ENCODE measurements at places on chromosomes 12 and 14.

GRCh38 chr14:63551332-63551731 lies 8.2 kb upstream of the PPP2R5E start:
- no peak for DNase-seq

DNA sequence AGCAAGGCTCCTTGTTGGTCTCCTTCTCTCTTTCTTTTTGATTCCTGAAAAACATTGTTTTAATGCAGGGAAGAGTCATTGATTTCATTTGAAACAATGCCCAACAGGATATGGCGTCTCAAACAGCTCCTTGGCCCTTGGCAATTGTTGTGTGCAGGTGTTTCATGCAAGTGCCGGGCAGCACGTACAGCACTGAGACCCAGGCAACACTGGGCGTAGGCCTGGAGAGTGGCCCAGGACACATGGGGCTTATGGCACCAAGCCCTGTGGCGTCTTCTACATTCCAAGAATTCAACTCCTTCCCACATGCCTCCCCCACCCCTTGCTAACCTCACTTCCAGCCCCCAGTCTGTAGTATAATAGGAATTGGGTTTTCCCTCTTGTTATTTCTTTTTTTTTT lies 230.4 kb downstream of the SPTSSA start:
- DNase-seq: no peak

- no peak for DNase-seq
These were observed 2.9 kb upstream of the OTX2 start for GRCh38 chr14:56813143-56813551.

- DNase-seq: no peak
These were observed 706 bp upstream of the DIO2 start for GRCh38 chr14:80212023-80212397.

DNA sequence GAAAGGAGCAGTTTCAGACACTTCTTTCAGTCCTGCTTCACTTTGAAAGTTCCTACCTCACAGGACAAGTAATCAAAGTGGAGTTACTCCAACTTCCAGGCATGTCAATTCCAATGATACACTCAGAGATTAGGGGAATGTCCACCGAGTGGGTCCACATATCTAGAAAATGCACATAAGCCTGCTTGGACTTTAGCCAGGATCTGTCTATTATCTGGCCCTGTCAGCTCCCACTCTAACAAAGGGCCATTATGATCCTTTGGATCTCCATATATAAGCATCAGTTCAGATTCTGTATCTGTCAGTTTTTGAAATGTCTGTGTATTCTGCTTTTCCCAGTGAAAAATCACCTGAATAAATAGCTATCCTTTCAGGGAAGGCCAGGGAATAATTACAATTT lies 112.9 kb upstream of the ATXN7L3B start:
- DNase-seq: no peak

GRCh38 chr12:91140026-91140931 lies 29.0 kb upstream of the LUM start:
- no peak for DNase-seq

GRCh38 chr14:65054471-65055085 lies 47.7 kb downstream of the MAX start:
- DNase-seq: no peak

GRCh38 chr12:46926526-46926925 lies 100.7 kb upstream of the SLC38A4 start:
- DNase-seq: no peak

DNA sequence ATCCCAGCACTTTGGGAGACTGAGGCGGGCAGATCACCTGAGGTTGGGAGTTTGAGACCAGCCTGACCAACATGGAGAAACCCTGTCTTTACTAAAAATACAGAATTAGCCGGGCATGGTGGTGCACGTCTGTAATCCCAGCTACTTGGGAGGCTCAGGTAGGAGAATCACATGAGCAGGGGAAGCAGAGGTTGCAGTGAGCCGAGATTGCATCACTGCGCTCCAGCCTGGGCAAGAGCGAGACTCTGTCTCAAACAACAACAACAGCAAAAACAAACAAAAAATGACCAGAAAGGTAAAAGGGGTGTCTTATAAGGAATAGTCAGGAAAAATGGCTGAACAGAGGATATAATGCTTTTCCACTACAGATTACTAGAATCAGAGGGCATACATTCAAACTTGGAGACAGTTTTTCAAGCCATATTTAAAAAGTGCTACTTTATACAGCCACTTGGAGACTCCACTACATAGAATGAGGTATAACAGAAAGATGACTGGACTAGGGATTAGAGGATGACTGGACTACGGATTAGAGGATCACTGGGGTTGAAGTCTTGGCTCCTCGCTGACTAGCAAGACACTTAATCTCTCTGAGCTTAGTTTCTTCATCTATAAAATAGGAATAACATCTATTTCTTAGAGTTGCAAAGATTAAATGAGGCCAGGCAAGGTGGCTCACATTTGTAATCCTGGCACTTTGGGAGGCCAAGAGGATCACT lies 4.9 kb upstream of the CS start:
- no peak for DNase-seq

DNA sequence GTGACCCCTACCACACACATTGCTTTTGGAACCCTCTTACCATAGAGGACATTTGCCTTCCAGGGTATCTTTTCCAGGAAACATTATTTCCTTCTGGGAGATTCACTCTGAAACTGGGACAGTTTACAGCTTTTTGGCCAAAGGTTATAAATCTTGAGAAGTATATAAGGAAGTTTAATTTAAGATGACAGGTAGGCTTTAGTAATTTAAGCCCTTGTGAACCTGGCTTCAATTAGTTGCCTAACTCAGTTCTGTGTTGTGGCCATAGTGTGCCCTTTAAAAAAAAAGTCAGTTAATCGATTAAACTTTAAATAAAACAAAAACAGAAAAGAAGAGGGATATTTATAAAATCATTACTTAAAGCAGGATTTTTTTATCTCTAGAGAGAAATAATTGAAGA lies 142.9 kb downstream of the NAV3 start:
- DNase-seq: no peak

DNA sequence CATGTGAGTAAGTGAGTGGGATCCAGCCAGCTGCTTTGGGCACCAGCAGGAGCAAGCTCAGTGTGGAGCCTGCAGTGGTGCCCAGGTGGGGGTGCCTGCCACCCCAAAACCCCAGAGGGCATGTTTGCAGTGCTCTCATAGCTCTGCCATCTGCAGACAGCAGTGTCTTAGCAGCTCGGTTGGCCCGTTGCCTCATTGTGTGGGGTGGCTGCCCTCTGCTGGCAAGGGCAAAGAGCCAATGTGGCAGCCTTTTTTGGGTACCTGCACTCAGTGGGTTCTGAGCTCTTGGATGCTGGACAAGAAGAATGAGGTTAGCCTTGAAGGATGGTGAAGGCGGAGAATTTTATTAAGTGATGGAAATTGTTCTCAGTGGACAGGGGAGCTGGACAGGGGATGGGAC lies 52.3 kb downstream of the NEUROD4 start:
- DNase-seq: peak; percentile 81

- no peak for DNase-seq
These were observed 5.8 kb upstream of the NTN4 start for GRCh38 chr12:95796225-95796981.

- DNase-seq: no peak
These were observed 25.0 kb upstream of the POLR3B start for GRCh38 chr12:106332536-106332935.

DNA sequence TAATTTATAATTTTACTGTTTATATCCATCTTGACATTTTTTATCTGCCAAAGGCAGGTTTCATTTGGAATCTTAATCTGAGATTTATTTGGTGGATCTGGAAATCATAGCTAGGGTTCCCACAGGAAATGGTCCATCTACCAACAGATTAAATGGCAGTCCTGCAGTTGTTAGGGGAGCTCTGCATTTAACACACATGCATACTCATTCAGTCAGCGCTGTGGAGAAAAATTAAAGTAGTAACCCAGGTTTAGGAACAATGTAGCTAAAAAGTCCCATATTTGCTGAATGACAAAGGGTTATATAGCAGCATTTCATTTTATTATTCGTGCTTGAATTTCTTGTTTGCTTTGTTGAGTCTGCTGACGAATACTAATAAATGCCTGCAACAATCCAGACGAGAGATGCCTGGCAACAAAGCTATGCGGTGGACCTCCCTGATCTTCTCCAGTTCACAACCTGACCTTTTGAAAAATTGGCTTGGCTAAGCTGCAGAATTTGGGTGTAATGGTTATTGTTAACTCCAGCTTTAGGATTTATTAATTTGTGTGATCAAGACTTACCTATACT lies 59.8 kb downstream of the MIPOL1 start:
- no peak for DNase-seq

GRCh38 chr12:93166541-93167307 lies 211.0 kb upstream of the NUDT4 start:
- no peak for DNase-seq

DNA sequence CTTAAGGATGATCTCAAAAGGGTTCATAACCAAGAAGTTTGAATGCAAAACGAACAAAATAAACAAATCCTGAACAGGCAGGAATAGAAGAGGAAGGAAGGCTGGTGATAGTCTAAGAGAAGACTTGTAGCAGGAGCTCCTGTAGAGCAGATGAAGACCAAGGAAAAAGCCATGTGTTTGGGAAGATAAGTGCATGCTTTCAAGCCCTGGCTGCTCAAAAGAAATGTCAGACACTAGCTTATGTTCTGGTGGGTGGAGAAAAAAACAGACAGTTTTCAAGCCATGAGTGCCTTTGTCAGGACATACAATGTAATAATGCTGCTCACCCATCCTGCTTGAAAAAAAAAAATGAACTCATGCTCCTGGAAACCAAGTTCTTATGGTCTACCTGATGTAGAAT lies 27.4 kb downstream of the TAOK3 start:
- DNase-seq: no peak

DNA sequence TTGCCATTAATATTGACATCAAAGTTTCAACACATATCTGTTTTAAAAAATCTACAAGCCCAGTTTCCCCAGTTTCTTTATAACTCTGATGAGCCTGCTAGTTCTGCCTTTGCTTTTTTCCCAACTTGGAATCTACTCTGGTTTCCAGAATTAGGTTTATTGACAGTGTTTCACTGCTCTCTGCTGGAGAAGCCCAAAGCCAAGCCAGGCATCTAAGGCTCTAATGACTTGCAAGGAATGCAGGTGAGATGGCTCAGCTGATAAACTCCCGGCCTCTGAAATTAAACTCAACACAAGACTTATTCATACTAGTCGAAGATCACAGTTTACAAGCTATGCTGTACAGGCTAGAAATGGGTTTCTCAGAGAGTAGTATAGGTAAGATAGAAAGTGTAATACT lies 54.3 kb downstream of the HMGA2 start:
- no peak for DNase-seq

DNA sequence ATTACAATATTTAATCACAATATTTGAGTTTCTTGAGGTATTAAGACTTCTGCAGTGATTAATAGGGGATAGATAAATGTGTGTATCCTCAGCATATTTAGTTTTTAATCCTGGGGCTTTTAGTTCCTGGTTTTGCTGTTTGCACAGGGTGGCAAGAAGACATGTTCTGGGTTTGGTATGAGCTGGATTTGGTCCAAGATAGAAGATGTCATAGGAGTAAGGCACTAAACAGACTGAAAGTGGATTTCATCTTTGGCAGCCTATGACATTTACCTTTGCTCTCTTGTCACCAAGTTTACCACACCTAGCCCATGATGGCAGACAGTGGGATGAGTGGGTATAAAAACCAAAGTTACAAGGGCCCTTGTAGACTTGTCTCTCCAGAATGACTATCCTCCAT lies 168.2 kb downstream of the LRRK2 start:
- no peak for DNase-seq

DNA sequence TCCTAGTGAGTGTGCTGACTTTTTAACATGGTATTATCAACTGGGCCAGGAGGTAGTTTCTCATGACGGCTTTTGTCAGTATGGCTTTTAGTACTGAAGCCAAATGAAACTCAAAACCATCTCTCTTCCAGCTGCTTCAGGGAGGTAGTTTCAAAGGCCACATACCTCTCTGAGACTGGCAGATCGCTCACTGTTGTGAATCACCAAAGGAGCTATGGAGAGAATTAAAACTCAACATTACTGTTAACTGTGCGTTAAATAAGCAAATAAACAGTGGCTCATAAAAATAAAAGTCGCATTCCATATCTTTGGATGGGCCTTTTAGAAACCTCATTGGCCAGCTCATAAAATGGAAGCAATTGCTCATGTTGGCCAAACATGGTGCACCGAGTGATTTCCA lies 141.1 kb downstream of the HMGA2 start:
- DNase-seq: no peak

DNA sequence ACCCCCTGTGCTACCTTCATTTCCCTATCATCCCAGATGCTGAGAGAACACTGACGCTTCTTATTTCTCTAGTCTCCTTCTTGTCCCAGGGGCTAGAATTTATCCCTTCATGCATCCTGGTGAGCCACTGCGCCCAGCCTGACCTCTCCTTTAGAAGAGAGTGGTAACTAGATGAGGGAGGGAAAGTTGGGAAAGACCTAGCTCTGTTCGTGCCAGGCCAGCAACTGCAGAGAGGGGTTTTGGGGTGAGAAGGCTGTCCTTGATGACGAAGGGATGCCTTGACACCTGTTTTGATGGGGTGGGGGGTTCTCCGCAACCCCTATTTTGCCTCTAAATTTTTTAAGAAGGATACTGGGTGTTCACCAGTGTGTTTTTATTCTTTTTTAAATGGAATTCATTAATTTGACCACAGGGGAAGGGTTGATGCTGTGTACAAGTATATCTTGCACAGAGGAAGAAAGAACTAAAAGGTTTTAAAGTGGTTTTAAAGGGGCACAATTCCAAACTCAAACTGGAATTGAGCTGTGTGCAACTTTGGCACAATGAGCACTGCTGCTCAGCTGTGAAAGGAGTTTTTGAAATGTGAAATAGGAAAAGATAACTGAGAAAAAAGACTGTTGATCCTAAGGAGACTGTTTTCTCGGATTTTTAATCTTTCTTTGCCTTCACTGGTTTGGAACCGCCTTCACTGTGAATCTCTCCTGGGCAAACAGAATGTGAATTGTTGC lies 7.0 kb upstream of the MMP19 start:
- DNase-seq: no peak

- DNase-seq: no peak
These were observed at the start of gene PAH for GRCh38 chr12:102917026-102917787. Gene PAH, minus strand, starts transcription at chr12:102917244. Its CDS starts 114 bp downstream, at chr12:102917130.

GRCh38 chr12:79560225-79560889 lies 130.4 kb downstream of the PAWR start:
- DNase-seq: no peak

GRCh38 chr12:105053116-105053572 lies 31.1 kb downstream of the ALDH1L2 start:
- peak; percentile 85 for DNase-seq

DNA sequence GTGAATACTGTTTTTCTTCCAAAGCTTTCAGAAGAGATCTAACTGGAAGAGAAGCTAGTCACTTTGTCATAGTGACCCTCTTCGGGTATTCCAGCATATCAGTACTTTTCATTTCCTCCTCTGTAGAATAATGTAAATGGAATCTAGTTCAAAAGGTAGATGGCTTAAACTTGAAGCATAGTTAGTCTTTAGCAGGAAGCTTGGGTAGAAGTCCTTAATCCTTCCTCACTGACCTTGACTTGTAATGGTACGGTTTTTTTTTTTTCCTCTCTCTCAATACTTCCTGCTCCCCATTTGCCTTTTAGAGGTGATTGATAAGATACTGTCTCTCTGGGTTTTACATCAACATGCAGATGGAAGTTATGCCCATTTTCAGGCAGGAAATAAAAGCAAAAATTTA lies 1.7 kb downstream of the FBXO34 start:
- DNase-seq: no peak

All from activated CD4-positive, alpha-beta T cell treated with anti-CD3 and anti-CD28 coated beads, Interleukin-2, Interleukin-4, amounts not matched to agents 100 ng/mL and 50 ng/mL, durations not matched to agents 16 hours and 8 hours (primary cell).